ENCODE measurements at places on chromosomes 13 and 19. TPM values are rescaled to one million over a fixed set of nuclear protein-coding genes. Genes with fewer than 3 reads are reported as not detected.

MAMSTR gene
- total RNA-seq = 0.44 TPM

KIR2DL3 gene
- total RNA-seq = not detected

ZNF418 gene
- total RNA-seq = 2.9 TPM

CTXN1 gene
- total RNA-seq = not detected

ATP8B3 gene
- 6.1 TPM for total RNA-seq

SOX1 gene
- not detected for total RNA-seq

DNA sequence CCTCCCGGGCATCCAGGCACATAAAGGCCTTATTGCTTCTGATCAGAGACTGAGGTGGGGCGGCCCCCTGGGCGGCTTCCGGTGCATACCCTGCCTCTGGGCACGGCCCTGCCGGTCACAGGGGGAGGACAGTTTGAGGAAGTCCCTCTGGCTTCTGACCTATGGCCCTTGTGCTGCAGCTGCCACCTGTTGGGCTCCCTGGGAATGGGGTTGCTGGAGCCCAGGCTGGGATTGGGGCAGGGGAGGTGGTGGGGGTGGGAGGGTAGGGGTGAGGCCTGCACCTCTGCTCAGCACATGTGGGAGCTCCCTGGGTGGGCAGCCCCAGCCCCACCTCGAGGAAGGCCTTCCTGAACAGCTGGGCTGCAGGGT lies 10.7 kb downstream of the ANO8 start:
- H3K36me3 ChIP-seq = peaks cover 13% of the 10 kb centered on the region
- no peak overlapping the region for H3K27ac ChIP-seq
- H3K4me3 ChIP-seq = no peak overlapping the region
- no peaks in the 10 kb centered on the region for H3K27me3 ChIP-seq
- H3K4me1 ChIP-seq = peaks cover 9% of the 10 kb centered on the region
- DNase-seq = peak; percentile 63

GRCh38 chr19:12772323-12772722 lies 3.0 kb downstream of the HOOK2 start:
- H3K36me3 ChIP-seq = no peaks in the 10 kb centered on the region
- no peak for DNase-seq
- H3K4me1 ChIP-seq = peaks cover 7% of the 10 kb centered on the region
- no peaks in the 10 kb centered on the region for H3K27me3 ChIP-seq
- H3K4me3 ChIP-seq = no peak overlapping the region

DNA sequence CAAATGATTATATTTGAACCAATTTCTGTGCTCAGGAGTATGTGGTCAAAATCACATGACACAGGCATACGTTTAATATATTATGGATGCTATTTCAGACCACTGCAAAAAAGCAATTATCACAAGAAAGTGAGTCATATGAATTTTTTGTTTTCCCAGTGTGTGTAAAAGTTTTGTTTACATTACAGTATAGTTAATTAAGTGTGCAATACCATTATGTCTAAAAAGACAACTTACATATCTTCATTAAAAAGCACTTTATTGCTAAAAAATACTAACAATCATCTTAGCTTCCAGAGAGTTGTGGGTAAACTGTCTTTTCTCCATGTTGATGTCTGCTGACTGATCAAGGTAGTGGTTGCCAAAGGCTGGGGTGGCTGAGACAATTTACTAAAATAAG lies 347.2 kb upstream of the PCDH9 start:
- H3K36me3 ChIP-seq = no peaks in the 10 kb centered on the region
- H3K4me1 ChIP-seq = no peaks in the 10 kb centered on the region
- H3K4me3 ChIP-seq = no peak overlapping the region
- H3K27ac ChIP-seq = no peak overlapping the region
- DNase-seq = no peak

- H3K27ac ChIP-seq = peak overlapping the region; percentile 77
- no peak for DNase-seq
- no peaks in the 10 kb centered on the region for H3K27me3 ChIP-seq
- peaks cover 68% of the 10 kb centered on the region for H3K36me3 ChIP-seq
- peaks cover 26% of the 10 kb centered on the region for H3K4me1 ChIP-seq
Observed at GRCh38 chr19:14404312-14404711, 14.8 kb downstream of the DDX39A start.

GRCh38 chr19:40466219-40466984 lies 399 bp upstream of the SPTBN4 start:
- peak; percentile 84 for DNase-seq
- peak overlapping the region; percentile 78 for H3K4me3 ChIP-seq
- peaks cover 10% of the 10 kb centered on the region for H3K27me3 ChIP-seq
- H3K36me3 ChIP-seq = peaks cover 4% of the 10 kb centered on the region
- H3K4me1 ChIP-seq = peaks cover 26% of the 10 kb centered on the region

- H3K4me3 ChIP-seq = no peak overlapping the region
- H3K36me3 ChIP-seq = no peaks in the 10 kb centered on the region
- no peak overlapping the region for H3K27ac ChIP-seq
- H3K27me3 ChIP-seq = no peaks in the 10 kb centered on the region
Observed at GRCh38 chr13:48123812-48124211, 28.9 kb upstream of the MED4 start.

- peak overlapping the region; percentile 95 for H3K27ac ChIP-seq
- no peaks in the 10 kb centered on the region for H3K27me3 ChIP-seq
- H3K4me1 ChIP-seq = peaks cover 76% of the 10 kb centered on the region
- H3K36me3 ChIP-seq = peaks cover 3% of the 10 kb centered on the region
- peak; percentile 91 for DNase-seq
Observed at GRCh38 chr19:46616631-46617322, 8.1 kb downstream of the PTGIR start.

GRCh38 chr13:28475916-28476725 lies 18.8 kb downstream of the FLT1 start:
- H3K36me3 ChIP-seq = peaks cover 5% of the 10 kb centered on the region
- H3K27ac ChIP-seq = no peak overlapping the region
- peaks cover 11% of the 10 kb centered on the region for H3K4me1 ChIP-seq
- H3K4me3 ChIP-seq = no peak overlapping the region

- H3K27ac ChIP-seq = peak overlapping the region; percentile 92
- H3K27me3 ChIP-seq = no peaks in the 10 kb centered on the region
- H3K4me1 ChIP-seq = peaks cover 16% of the 10 kb centered on the region
- peak overlapping the region; percentile 88 for H3K4me3 ChIP-seq
- peaks cover 13% of the 10 kb centered on the region for H3K36me3 ChIP-seq
Observed at GRCh38 chr19:6393983-6394412, 1.0 kb upstream of the GTF2F1 start.

DNA sequence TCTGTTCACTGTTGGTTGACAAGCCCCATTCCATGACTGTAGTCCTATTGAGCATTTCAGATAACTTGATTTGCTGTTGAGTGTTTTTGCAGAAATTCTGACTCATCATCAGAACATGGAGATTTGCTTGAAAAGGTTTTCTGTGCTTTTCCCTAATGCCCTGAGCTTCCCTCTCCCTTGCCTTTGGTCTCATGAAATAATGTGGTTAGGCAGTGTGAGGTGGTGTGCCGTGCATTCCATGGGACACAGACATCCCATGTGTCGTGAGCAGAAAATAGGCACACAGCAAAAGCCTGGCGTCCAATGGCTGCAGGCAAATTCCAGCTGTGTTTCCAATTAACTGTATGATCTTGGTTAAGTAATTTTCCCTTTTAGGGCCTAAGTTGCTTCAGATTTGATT lies 197.4 kb downstream of the DLEU7 start:
- DNase-seq = no peak
- no peak overlapping the region for H3K4me3 ChIP-seq
- no peak overlapping the region for H3K27ac ChIP-seq
- peaks cover 4% of the 10 kb centered on the region for H3K4me1 ChIP-seq
- no peaks in the 10 kb centered on the region for H3K36me3 ChIP-seq

DNA sequence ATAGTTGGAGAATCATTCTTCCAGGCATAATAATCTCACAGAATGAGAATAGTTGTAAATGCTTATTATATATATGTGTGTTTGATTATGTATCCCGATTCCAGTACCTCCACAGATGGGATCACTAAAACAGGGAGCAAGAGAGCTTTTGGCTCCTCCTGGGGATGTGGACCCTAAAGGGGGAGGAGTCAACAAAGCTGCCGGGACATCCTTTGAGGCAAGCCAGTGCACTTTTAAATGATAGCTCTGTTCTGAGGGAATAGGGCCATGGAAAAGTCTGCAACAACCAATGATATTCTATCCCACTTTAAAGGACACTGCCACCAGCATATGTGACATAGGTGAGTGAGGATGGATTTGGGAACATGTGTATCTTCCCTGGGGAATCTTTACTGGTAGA lies 40.8 kb downstream of the SLITRK5 start:
- H3K27me3 ChIP-seq = no peaks in the 10 kb centered on the region
- no peaks in the 10 kb centered on the region for H3K4me1 ChIP-seq
- H3K27ac ChIP-seq = no peak overlapping the region

- H3K4me3 ChIP-seq = no peak overlapping the region
- no peaks in the 10 kb centered on the region for H3K27me3 ChIP-seq
- H3K4me1 ChIP-seq = no peaks in the 10 kb centered on the region
- DNase-seq = no peak
Observed at GRCh38 chr13:31945202-31945961, 86.2 kb upstream of the FRY start.

- no peak overlapping the region for H3K27ac ChIP-seq
- H3K36me3 ChIP-seq = no peaks in the 10 kb centered on the region
- DNase-seq = no peak
- H3K27me3 ChIP-seq = peaks cover 12% of the 10 kb centered on the region
- H3K4me3 ChIP-seq = no peak overlapping the region
Observed at GRCh38 chr13:28889086-28889732, 69.1 kb downstream of the MTUS2 start.

- H3K27me3 ChIP-seq = peaks cover 7% of the 10 kb centered on the region
- H3K4me1 ChIP-seq = peaks cover 5% of the 10 kb centered on the region
- no peak overlapping the region for H3K4me3 ChIP-seq
Observed at GRCh38 chr19:2356036-2356646, 3.9 kb upstream of the TMPRSS9 start.

DNA sequence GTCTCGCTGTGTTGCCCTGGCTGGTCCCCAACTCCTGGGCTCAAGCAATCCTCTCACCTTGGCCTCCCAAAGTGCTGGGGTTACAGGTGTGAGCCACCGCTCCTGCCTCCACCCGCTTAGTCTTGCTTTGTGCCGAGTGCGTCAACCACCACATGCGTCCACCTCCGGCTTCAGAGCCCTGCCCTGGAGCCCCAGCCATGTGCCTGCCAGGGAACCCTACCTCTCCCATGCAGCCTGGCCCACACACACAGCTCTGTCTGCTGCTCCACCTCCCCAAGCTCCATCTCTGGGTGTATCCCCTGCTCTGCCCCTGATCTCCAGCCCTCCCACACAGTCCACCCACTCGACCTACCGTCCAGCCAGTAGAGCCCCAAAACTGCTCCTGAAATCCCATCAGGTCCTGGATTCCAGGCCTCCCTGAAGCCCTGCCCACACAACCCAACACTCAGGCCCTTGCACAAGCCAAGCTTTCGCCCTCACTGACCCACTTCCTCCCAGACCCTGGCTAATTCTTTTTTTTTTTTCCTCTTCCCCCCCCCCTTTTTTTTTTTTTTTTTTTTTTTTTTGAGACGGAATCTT lies 9.6 kb downstream of the CYP2F1 start:
- no peak overlapping the region for H3K4me3 ChIP-seq
- H3K36me3 ChIP-seq = no peaks in the 10 kb centered on the region
- H3K27ac ChIP-seq = no peak overlapping the region
- H3K27me3 ChIP-seq = no peaks in the 10 kb centered on the region
- no peak for DNase-seq
- peaks cover 27% of the 10 kb centered on the region for H3K4me1 ChIP-seq

GRCh38 chr13:30984620-30985019 lies 52.2 kb downstream of the TEX26 start:
- no peaks in the 10 kb centered on the region for H3K4me1 ChIP-seq
- no peaks in the 10 kb centered on the region for H3K27me3 ChIP-seq
- no peaks in the 10 kb centered on the region for H3K36me3 ChIP-seq

- H3K4me1 ChIP-seq = no peaks in the 10 kb centered on the region
- peaks cover 3% of the 10 kb centered on the region for H3K27me3 ChIP-seq
- DNase-seq = no peak
- no peaks in the 10 kb centered on the region for H3K36me3 ChIP-seq
- no peak overlapping the region for H3K27ac ChIP-seq
Observed at GRCh38 chr13:79678100-79678499, 197.1 kb downstream of the NDFIP2 start.

DNA sequence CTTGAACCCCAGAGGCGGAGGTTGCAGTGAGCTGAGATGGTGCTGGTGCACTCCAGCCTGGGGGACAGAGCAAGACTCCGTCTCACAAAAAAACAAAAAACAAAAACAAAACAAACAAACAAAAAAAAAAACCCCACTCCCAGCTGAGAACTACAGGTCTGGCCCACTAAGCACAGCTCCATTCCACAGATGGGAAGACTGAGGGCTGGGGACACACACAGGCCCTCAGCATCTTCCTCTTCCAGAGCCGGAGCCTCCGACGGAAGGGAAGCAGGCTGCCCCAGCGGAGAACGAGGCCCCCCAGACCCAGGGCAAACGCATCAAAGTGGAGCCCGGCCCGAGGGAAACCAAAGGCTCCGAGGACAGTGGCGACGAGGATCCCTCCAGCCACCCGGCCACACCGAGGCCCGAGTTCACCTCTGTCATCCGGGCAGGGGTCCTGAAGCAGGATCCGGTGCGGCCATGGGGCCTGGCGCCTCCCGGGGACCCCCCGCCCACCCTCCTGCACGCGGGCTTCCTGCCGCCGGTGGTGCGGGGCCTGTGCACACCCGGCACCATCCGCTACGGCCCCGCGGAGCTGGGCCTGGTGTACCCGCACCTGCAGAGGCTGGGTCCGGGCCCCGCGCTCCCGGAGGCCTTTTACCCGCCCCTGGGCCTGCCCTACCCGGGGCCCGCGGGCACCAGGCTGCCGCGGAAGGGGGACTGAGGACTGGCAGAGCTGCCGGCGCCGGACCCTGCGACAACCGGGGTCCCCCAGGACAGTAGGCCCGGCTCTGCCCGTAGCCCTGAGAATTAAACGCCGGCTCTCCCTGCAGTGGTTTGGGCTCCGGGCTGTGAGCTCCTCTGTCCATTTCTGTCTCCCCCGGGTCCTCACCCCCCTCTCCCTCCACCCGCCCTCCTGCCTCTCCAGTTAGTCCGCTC lies 3.2 kb downstream of the TMEM160 start:
- H3K27ac ChIP-seq = no peak overlapping the region
- no peak for DNase-seq
- H3K4me3 ChIP-seq = no peak overlapping the region
- H3K36me3 ChIP-seq = peaks cover 5% of the 10 kb centered on the region
- H3K27me3 ChIP-seq = no peaks in the 10 kb centered on the region

GRCh38 chr19:18135712-18136584 lies 17.0 kb upstream of the PIK3R2 start:
- DNase-seq = no peak
- H3K36me3 ChIP-seq = peaks cover 14% of the 10 kb centered on the region
- no peak overlapping the region for H3K4me3 ChIP-seq
- H3K27ac ChIP-seq = no peak overlapping the region
- no peaks in the 10 kb centered on the region for H3K27me3 ChIP-seq
- H3K4me1 ChIP-seq = no peaks in the 10 kb centered on the region

Data from activated naive CD4-positive, alpha-beta T cell treated with anti-CD3 and anti-CD28 coated beads for 36 hours (primary cell).